ENCODE measurements at places on chromosomes 4 and X.

DNA sequence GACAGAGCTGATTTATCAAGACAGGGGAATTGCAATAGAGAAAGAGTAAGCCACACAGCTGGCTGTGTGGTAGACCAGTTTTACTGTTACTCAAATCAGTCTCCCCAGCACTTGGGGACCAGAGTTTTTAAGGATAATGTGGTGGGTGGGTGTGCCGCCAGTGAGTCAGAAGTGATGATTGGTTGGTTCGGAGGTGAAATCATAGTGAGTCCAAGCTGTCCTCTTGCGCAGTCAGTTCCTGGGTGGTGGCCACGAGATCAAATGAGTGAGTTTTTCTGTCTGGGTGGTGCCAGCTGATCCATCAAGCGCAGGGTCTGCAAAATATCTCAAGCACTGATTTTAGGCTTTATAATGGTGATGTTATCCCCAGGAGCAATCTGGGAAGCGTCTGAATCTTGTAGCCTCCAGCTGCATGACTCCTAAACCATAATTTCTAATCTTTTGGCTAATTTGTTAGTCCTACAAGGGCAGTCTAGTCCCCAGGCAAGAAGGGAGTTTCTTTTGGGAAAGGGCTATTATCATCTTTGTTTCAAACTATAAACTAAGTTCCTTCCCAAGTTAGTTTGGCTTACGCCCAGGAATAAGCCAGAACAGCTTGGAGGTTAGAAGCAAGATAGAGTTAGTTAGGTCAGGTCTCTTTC lies 44.0 kb upstream of the PPP1R2C start:
- no peak for DNase-seq

- DNase-seq = no peak
Observed at GRCh38 chrX:151621422-151621821, 57.9 kb downstream of the PASD1 start.

DNA sequence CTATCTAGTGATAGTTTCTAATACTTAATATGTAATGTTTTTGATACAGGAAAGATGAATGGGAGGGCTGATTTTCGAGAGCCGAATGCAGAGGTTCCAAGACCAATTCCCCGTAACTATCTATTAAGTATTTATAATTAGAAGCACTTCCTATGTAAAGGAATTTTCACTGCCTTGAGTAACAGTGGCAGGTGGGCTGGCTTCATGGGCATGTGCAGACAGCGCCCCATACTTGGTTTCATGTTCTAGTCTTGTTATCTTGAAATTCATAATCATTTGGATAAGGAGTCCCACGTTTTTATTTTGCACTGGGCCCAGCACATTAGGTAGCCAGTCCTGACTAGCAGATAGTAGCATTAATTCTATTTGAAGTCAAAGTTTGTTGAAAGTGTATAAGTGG lies 1.7 kb downstream of the OCIAD1 start:
- DNase-seq = no peak

- no peak for DNase-seq
Observed at GRCh38 chr4:165784672-165785071, 88.4 kb upstream of the TLL1 start.

- DNase-seq = peak; percentile 76
Observed at GRCh38 chrX:66074920-66075879, 35.3 kb upstream of the VSIG4 start.

DNA sequence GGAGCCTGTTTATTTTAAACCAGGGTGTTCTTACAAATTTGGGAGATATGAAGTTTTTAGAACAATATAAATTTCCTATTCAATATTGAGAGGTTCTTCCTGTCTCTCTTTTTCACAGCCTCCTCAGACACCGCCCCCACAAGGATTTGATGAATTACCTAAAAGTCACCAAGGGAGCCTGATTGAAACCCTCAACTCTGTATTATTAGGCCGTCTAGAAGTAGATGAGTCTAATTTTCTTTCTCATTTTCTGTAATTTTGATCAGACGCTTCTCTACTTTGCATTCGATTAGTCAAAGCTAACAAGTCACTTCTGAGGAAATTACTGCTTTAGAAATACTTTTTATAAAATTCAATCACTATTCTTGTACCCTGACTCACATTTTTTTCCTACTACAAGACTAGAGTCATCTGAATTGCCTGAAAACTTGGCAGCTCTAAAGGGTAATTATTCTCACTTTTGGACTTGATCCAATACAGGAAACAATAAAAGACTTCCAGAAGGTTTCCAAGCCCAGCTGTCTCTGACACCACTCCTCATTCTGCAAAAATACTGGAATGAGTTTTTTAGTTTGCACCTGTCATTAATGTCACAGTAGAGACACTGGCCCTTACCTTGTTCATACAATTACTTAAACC lies 111.2 kb downstream of the ELOVL6 start:
- DNase-seq = no peak

- DNase-seq = no peak
Observed at GRCh38 chrX:16832301-16832700, 37.9 kb downstream of the RBBP7 start.

DNA sequence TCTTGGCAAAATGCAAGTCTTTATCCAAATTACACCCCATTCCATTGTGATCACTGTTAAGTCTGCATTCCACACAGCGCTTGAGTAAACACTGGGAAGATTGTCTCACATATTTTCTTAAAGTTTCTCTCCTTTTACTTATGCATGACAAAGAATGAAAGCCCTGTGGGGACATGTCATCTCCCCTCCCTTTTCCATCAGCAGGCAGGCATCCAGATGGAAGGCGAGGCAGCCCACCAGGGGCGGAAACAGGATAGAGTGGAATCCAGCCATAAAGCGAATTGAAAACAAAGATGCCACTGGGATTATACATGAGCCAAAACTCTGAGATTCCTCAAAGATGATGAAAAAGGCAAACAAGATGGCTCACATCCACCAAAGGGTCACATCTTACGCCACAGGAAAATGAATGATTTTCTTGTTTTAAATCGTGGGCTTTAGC lies 78.2 kb downstream of the AFAP1 start:
- no peak for DNase-seq

- no peak for DNase-seq
Observed at GRCh38 chr4:139770361-139770760, 104.7 kb downstream of the MGST2 start.

DNA sequence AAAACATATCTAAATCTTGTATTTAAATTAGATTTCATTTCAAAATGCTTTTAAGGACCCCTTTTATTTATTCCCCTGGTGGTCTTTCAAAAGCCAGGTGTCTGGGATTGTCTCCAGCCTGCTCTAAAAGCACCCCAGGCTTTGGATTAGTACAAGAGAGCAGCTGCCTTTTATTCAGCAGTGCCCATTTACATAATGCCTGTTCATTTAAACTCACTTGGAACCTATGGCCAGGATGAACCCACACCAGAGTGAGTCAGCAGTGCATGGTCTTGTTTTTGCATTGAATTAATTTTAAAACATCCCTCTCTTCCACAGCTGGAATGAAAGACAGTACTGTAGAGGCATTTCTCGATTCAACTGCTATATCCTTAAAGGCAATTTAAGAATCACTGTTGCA lies 64.1 kb upstream of the TENM3 start:
- no peak for DNase-seq

GRCh38 chr4:186472948-186473347 lies 82.4 kb downstream of the MTNR1A start:
- no peak for DNase-seq

DNA sequence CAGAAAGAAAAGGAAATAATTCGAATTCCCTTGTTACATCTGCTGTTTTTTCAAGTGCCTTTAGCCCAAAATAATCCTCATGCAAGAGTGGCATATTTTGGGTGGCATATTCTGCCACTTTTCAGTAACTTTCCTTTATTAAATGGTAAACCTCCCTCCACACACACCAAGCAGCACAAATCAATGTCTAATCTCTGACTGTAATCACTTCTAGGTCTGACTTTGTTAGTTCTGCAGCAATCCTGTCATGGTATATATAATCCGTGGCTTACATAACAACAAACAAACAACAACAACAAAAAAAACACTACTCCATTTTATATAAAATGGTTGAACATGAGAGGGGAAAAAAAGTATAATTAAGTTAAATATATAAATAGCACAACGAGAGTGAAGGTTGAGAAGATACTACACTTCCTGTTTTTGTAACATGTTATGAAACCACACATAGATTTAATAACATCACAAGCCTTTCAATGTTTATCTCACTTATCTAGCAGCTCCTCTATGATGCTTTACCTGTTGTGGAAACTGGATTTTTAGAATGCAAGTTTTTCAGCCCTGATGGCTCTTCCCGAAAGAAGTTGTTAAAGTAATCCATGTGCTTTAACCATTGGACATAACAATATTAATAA lies 715.4 kb downstream of the GRXCR1 start:
- no peak for DNase-seq

- DNase-seq = no peak
Observed at GRCh38 chr4:40564815-40565483, 64.7 kb downstream of the RBM47 start.

- DNase-seq = no peak
Observed at GRCh38 chr4:169243825-169244609, 26.7 kb downstream of the SH3RF1 start.

DNA sequence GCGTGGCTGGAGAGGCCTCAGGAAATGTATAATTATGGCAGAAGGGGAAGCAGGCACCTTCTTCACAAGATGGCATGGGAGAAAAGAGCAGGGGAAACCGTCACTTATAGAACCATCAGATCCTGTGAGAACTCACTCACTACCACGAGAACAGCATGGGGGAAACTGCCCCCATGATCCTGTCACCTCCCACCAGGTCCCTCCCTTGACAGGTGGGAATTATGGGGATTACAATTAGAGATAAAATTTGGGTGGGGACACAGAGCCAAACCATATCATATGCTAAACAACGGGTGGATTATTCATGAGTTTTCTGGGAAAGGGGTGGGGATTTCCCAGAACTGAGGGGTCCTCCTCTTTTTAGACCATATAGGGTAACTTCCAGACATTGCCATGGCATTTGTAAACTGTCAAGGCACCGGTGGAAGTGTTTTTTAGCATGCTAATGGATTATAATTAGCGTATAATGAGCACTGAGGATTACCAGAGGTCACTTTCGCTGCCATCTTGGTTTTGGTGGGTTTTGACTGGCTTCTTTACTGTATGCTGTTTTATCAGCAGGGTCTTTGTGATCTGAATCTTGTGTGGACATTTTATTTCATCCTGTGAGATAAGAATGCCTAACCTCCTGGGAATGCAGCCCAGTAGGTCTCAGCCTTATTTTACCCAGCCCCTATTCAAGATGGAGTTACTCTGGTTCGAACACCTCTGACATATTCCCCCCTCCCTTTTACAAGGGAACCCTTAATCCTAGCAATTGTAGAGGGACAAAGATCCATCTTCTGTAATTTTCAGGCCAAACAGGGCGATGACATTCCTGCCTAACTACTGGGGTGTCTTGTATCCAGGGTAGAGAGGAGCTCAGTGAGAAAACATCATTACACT lies 27.6 kb upstream of the ZNF81 start:
- no peak for DNase-seq

DNA sequence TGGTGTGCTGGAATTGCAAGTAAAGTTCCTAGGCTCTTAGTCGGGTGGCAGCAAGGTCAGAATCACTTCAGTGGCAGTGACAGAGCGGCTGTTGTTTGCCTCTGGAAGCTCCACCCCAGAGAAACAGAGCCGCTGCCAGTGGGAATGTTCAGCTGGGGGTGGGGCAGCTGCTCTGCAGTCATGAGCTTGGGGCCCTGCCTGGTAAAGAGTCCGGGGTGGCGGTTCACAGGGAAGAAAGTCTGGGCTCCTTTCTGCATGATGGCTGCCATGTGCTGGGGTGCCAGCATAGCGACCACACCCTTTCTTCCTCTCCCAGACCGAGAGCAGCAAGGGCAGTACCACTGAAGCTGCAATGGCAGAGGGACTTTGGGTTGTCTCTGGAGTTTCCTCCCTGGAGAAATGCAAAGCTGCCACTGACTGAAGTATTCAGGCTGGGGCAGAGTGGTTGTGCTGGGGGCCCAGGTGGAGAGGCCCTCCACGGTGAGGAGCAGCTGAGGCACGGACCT lies 108.8 kb upstream of the CENPE start:
- no peak for DNase-seq

GRCh38 chr4:13992041-13992440 lies 364.5 kb upstream of the BOD1L1 start:
- DNase-seq = no peak

DNA sequence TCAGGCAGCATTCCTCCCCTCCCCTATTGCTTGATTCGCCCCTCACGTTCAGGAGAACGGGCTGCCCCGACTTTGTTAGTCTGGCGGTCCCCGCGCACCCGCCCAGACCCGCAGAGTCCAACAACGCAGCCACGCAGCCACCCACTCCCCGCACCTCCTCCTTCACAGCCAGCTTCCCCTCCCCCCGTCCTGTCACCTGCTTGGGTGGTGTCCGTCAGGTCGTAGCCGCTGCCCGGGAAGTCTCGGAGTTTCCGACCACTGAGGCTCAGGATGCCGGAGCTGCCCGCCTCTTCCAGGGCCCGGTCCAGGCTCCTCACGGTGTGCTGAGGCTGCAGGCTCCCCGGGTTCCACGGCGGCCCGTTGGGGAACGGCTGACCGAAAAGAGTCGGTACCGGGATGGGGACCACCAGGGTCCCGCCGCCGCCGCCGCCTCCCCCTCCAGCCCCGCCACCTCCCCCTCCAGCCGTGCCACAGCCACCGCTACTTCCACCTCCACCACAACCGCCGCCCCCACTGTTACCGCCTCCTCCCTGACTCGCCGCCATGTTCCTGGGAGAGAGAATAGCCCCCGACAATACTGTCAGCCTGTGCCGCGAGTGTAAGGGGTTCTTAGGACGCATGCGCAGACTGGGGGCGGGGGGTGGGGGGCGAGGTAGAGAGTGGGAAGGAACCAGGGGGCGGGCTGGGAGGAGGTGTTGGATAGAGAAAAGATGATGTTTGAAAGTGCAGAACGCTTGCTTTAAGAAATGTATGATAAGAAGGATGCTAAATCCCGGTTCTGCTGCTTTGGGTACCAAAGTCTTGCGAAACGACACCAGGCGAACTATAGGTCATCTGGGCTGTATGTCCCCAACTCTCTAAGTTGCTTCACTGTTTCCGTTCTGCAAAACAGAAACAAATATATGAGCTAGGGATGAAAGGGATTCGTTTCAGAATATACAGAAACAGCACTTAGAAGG lies at the start of gene LRCH2:
Gene LRCH2 (minus strand): TSS at position 600 of the 959 bp plus-strand sequence. CDS start 55 bp downstream, at position 545.
- no peak for DNase-seq

- no peak for DNase-seq
Observed at GRCh38 chrX:39477762-39478120, 620.0 kb downstream of the BCOR start.

DNA sequence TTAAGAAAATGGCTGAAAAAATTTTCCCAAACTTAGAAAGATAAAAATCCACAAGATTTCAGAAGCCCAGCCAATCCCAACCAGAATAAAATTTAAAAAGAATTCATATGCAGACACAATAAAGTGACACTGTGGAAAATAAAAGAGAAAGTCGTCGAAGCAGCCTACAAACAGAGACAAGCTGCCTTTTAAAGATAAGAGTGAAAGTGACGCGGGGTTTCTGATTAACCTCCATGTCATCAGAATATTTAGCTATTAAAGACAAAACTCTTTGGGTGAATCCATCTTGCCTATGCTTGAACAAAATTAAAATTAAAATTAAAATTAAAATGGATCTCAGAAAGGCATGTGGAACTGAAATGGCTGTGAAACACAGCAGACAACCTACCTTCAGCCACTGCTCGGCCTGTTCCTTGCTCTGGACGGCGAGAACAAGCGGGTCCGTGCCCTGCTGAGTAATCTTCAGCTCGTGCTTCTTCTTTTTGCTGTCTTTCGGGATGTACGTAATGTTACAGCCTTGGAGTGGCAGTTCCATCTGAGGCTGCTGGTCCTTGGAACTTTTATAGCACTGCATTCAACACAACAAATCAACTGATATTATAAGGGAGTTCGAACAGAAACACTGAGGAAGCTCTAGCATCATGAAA lies 101.4 kb downstream of the AFAP1 start:
- DNase-seq = no peak

- DNase-seq = no peak
Observed at GRCh38 chr4:175841366-175841765, 29.3 kb upstream of the GPM6A start.

All from AML-193 (cell line).